Urothelium cell line (cell line): ENCODE measurements at places on chromosomes 5 and 9.
A peak's percentile ranks its signal among the peaks of the same experiment; 100 is the strongest.

DNA sequence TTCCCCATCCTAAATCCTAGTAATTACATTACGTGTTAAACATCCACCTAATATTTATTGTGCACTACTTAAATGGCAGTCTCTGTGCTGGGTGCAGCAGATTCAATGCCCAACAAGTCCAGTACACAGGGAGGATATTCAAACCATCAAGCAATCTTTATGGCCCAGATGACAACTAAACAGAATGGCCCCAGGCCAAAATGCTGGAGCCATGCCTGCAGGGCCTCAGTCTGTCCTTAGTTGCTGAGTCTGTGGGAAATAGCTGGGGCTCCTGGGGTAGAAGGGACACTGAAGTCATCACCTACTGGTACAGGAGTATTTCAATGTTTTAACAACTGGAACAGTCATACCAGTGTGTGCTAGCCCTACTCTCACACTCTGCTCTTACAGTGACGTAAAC, 153.5 kb downstream of the ZNF608 start:
- DNase-seq, result no peak

- no peak for DNase-seq
Measured at GRCh38 chr9:78001946-78002731, 29.5 kb downstream of the GNAQ start.

GRCh38 chr5:159783726-159784247, 132.5 kb upstream of the ADRA1B start:
- no peak for DNase-seq

DNA sequence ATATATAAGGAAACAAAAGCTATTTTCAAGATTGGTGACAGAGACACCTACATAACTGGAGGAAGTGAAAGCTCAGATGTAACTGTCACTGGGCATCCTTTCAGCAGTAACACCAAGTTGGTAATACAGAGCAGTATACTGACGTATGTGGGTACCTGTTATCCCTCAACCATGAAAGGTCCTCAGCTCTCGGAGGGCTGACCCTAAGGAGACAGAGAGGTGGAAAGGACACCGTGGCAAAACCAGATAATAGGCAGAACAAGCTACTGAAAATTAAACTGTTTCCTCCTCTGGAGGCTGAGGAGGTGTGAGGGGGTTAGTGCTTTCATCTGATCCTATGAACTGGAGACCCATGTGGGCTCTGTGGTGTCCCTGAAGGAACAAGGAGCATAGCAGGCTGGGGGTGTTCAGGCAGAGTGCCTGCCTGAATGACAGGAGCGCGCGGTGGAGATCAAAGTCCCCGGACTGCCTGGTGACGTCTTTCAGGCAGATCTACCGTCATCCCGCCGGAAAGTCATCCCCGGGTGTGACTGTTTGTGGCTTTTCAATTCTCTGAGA, 130.2 kb upstream of the FSTL4 start:
- peak; percentile 27 for DNase-seq

DNA sequence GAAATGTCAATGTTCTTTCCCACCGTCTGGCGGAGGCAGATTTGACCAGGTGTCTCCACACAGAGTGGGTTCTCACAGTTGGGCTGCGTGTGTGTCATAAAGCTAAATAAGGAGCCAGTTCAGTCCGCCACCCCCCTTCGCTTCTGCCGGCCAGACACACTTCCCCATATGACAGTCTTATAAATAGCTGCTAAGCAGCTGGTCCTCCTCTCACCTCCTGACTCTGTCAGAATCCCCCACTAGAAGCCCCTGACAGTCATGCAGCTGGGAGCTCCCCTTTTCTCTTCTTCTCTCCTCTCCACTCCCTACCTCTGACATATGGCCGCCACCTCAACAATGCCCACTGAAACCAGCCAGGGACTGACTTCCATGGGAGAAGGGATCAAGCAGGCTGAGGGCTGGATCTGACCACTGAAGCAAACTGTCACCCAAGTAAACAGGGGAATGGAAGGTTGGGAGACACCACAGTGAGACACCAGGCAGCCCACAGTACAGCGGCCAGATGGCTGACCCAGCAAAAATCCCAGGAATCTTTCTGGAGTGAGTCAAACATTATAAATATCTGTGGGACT, 141.9 kb upstream of the EFNA5 start:
- peak; percentile 53 for DNase-seq

DNA sequence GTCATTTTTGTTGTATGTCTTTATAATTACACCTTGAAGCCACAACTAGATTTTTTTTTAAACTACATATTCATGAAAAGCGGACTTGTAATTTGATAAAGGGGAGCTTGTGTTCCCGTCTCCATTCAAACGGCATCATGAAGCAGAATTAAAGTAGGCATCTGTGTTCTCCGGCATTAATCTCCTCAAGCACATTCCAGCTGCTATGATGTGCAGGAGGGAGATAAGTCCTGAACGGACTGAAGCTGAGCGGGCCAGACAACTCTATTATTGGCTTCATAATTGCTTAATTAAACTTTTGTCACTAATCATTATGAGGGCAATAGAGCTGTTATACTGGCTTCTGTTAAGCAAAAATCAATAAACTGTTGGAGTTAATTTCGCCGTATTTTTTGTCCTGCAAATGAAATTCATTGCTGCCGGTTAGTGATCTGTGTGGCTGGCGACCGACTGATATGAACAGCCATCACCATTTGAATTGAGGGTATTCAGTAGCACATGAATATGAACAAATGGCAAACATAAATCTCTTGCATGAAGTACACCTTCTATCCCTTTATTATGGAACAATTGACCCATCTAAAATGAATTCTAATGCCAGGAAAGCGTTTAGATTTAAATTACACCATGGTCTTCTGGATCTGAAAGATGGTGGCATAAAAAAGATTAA, 408.8 kb upstream of the IRX1 start:
- no peak for DNase-seq

DNA sequence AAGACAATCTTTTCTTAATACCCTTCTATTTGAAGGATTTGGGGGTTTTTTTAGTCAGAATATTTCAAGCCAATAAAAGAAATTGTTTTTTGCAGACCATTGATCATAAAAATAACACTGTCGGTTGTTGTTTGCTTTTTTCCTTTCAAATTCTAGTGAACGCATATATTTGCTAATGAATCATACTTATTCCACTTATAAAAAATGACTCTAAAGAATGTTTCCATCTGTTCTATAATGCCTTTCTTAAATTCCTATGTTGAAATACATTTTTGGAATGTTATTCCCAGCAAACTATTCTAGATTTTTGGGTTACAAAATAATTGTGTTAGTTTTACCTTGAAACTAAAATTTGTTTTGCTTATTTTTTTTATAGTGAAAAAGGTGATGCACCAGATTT, 32.2 kb downstream of the CWC27 start:
- DNase-seq, result no peak

GRCh38 chr9:74742792-74743730, 144.7 kb downstream of the TRPM6 start:
- DNase-seq, result peak; percentile 25

DNA sequence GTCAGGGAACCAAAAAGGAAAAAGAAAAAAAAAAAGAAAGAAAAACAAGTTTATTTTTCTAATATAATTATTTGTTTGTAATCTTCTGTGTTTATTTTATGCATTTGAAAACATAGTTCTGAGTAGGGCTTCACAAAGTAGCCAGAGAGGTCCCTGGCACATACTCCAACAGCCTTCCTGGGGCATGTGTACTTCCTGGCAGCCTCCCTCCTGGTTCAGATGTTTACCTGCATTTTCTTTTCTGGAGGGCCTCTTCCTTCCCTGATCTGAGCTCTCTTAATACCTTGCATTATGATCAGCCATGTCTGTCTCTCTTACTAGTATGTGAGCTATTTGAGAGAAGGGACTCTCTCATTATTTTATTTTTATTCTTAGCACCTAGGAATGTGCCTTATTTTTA, 361.8 kb downstream of the KDM4C start:
- DNase-seq, result no peak

- DNase-seq, result peak; percentile 40
Measured at GRCh38 chr5:93274291-93274690, 306.7 kb downstream of the NR2F1-AS1 start.

GRCh38 chr9:123742009-123742767, 187.7 kb downstream of the DENND1A start:
- DNase-seq, result no peak

DNA sequence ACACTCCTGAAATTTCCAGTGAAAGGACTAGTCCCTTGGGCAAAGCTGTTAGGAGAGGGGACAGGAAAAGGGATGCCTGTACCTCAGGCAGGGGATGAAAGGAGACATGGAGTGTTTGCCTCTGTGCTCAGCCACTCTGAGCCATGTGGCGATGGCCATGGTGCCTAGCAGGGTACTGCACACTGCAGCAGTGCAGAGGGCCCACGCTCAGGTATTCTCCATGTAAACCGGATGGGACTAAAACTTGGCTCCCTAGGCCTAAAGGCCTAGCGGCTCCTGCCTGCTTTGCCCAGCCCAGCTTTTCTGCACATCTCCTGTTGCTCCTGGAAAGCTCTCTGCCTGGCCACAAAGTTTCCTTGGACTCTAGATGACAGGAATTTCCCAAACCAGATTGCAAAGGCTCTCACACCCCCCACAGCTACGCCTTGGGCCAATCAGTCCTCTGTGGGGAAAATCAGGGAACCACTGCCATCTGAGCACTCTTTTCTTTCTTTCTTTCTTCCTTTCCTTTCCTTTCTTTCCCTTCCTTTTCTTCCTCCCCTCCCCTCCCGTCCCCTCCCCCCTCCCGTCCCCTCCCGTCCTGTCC, 44.3 kb downstream of the HABP4 start:
- DNase-seq, result no peak

GRCh38 chr9:7094576-7094975, 336.8 kb downstream of the KDM4C start:
- no peak for DNase-seq

DNA sequence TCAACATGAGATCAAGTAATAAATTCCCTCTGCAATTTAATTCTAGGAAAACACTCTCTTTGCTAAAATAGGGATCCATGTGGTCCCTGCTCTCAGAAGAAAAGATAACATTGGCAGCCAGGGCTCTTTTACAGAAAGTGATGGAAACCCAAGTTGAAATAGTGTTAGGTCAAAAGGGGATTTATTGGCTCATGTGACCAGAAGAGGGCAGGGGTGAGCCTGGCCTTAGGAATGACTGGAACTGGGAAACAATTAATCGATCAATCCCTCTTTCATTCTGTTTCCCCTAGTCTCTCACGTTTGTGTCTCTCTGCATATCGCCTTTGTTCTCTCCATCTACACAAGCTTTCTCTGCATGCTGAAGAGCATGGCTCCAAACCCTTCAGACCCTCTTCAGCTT, 58.3 kb upstream of the ALDH1B1 start:
- DNase-seq, result no peak

DNA sequence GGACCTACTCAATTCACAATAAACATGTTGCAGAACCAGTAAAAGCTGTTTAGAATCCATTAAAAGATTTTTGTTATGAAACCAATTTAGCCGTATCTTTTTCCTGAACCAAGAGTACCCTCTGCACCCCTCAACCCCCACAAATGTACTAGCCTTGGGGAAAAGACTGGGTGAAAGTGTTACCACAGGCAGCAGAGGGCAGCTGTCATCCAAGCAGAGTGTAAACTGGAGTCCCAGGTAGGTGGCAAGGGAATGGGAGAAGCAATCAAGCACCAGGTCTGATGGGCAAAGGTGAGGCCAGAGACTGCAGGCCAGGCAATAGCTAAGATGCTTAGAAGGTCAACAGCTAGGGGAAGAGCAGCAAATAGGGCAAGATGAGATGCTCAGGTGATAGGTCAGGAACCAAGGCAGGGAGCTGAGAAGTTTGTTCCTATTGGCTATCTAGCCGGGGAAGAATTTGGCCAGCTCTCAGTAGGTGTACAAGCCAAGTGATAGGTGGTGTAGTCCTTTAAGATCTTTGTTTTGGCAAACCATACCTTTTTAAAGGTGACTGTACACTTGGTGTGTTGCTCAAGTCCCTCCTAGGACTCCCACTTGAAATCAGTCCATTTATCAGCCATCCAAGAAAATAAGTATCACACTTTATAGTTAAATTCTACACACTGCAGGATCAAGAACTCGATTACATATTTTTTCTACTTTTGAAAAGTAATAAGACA, 77.8 kb upstream of the CCDC112 start:
- no peak for DNase-seq

GRCh38 chr9:127946728-127947127, 9.1 kb upstream of the DPM2 start:
- no peak for DNase-seq

DNA sequence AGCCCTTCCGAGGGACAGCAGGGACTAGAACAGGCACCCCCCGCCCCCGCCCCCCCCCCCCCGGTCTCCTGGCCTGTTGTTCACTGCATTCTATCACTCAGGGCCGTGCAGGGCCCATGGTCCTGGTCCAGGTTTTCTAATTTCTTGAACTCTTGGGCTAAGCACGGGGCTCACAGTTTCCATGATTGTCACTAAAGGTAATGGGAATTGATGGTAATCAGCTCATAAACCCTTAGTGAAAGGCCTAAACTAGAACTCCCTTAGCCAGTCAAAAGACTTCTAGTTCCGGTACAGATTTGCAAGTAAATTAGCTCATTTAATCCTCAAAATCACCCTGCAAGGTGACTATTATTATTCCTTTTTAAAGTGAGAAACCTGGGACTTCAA, 14.7 kb upstream of the PWWP2A start:
- no peak for DNase-seq

- DNase-seq, result no peak
Measured at GRCh38 chr9:89953824-89954615, 349.2 kb downstream of the GADD45G start.

DNA sequence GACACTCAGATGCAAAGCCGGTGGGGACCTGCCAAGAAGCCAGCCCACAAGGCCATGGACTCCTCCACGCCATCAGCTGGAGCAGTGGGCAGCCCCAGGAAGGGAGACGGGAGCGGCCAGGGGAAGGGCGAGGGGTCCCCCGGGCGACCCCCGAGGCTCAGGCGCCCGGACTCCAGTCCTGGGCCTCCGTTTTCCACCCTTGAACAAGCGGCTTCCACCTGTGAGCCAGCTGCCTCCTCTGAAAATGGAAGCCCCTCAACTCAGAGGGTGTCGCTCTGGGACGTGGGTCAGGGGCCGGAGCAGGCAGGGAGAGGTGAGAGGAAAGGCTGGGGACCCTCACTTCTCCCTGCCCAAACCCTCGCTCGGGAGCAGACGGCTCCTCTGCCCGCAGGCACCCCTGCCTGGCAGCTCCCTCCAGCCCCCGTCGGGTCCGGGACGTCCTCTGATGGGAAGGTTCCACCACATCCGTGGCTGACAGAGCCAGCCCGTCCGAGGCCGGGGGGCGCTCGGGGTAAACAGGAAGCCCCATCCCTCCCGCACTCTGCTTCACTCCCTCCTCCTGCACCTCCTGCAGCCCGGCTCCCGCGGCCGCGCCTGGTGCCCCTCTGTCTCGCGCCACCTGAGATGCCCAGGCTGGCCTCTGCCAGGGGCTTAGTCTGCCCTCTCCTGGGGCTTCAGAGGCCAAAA, 3.7 kb upstream of the EGFL7 start:
- no peak for DNase-seq
